ENCODE measurements at places on chromosomes 3 and 15. TPM values are rescaled to one million over a fixed set of nuclear protein-coding genes. Genes with fewer than 3 reads are reported as not detected.

- no peak for DNase-seq
- H3K4me3 ChIP-seq, result no peak overlapping the region
- H3K36me3 ChIP-seq, result no peaks in the 10 kb centered on the region
- no peak overlapping the region for H3K27ac ChIP-seq
Observed at GRCh38 chr3:81816473-81817250, 55.2 kb upstream of the GBE1 start.

DNA sequence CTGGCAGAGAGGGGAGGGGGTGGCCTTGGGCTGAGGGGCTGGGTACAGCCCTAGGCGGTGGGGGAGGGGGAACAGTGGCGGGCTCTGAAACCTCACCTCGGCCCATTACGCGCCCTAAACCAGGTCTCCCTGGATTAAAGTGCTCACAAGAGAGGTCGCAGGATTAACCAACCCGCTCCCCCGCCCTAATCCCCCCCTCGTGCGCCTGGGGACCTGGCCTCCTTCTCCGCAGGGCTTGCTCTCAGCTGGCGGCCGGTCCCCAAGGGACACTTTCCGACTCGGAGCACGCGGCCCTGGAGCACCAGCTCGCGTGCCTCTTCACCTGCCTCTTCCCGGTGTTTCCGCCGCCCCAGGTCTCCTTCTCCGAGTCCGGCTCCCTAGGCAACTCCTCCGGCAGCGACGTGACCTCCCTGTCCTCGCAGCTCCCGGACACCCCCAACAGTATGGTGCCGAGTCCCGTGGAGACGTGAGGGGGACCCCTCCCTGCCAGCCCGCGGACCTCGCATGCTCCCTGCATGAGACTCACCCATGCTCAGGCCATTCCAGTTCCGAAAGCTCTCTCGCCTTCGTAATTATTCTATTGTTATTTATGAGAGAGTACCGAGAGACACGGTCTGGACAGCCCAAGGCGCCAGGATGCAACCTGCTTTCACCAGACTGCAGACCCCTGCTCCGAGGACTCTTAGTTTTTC, 4.9 kb downstream of the ISL2 start:
- peaks cover 75% of the 10 kb centered on the region for H3K27me3 ChIP-seq
- peak overlapping the region; percentile 89 for H3K27ac ChIP-seq
- H3K36me3 ChIP-seq, result no peaks in the 10 kb centered on the region
- peaks cover 67% of the 10 kb centered on the region for H3K4me1 ChIP-seq
- H3K4me3 ChIP-seq, result peak overlapping the region; percentile 74

- H3K4me1 ChIP-seq, result no peaks in the 10 kb centered on the region
- no peak overlapping the region for H3K27ac ChIP-seq
- DNase-seq, result no peak
- H3K36me3 ChIP-seq, result no peaks in the 10 kb centered on the region
- H3K4me3 ChIP-seq, result no peak overlapping the region
Observed at GRCh38 chr15:98375513-98376340, 272.6 kb upstream of the IGF1R start.

DNA sequence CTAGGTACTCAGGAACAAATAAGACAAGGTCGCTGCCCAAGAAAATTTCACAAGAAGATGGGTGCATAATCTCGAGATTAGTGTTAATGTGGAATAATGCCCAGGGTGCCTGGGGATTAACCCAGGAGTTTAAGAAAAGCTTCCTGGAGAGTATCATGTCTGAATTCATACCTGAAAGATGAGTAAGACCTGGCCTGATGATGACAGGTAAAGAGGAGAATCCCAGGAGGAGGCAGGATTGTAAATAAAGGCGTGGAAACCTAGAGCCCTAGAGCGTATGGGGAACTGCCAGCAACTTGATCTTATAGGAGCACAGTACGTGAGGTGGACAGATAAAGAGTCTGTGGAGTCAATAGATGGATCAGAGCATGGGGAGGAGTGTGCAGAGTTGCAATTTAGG, 43.0 kb downstream of the ARRDC4 start:
- no peaks in the 10 kb centered on the region for H3K27me3 ChIP-seq
- no peak for DNase-seq
- H3K4me1 ChIP-seq, result no peaks in the 10 kb centered on the region
- no peak overlapping the region for H3K27ac ChIP-seq
- no peaks in the 10 kb centered on the region for H3K36me3 ChIP-seq
- H3K4me3 ChIP-seq, result no peak overlapping the region

DNA sequence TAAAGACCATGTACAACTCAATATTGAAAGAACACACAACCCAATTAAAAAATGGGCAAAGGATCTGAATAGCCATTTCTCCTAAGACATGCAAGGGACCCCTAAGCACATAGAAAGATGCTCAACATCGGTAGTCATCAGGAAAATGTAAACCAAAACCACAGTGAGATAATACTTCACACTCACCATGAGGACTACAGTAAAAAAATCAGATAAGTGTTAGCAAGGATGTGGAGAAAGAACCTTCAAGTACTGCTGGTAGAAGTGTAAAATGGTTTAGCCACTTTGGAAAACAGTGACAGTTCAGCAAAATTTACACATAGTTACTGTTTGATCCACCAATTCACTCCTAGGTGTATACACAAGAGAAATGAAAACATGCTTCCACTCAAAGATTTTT, 30.1 kb upstream of the XIRP1 start:
- no peak overlapping the region for H3K4me3 ChIP-seq
- peaks cover 23% of the 10 kb centered on the region for H3K4me1 ChIP-seq

GRCh38 chr3:25728101-25728500, 55.1 kb downstream of the NGLY1 start:
- H3K27ac ChIP-seq, result no peak overlapping the region
- DNase-seq, result no peak
- H3K27me3 ChIP-seq, result no peaks in the 10 kb centered on the region
- peaks cover 39% of the 10 kb centered on the region for H3K36me3 ChIP-seq

DNA sequence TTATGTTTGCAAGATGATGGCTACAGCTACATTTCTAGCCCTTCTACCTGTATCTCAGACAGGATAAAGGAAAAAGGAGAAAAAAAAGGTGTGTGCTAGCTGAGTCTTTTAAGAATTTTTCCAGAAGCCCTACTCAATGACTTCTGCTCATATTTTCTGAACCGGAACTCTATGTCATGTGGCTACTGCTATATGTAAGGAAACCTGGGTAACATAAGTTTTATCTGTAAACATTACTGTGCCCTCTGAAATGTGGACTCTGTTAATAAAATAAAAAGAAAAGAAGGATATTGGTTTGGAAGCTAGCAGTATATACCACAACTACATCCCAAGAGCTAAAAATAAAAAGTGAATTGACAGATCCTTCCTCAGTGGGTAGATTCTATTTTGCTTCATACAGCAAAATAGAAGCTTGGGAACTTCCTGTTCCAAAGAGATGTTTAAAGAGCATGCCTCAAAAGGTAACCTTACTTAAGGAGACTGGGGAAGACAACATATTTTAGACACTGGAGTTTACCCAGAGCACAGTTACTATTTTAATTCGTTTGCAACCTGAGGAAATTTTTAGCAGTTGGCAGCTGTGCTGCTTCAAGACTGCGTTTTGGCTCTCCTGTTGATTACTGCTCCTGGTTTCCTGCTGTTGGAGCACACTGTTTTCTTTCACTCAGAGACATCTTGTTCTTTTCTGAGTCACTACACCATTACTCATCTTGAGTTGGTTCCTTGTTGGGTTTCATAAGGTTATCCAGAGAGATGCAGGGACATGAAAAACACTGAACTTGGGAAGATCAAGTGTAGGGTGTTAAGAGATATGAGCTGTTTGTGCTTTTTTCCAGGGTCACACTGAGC, 280.7 kb downstream of the NFKBIZ start:
- DNase-seq, result no peak
- no peaks in the 10 kb centered on the region for H3K36me3 ChIP-seq
- peak overlapping the region; percentile 49 for H3K27ac ChIP-seq
- H3K4me1 ChIP-seq, result peaks cover 14% of the 10 kb centered on the region
- H3K4me3 ChIP-seq, result no peak overlapping the region

DNA sequence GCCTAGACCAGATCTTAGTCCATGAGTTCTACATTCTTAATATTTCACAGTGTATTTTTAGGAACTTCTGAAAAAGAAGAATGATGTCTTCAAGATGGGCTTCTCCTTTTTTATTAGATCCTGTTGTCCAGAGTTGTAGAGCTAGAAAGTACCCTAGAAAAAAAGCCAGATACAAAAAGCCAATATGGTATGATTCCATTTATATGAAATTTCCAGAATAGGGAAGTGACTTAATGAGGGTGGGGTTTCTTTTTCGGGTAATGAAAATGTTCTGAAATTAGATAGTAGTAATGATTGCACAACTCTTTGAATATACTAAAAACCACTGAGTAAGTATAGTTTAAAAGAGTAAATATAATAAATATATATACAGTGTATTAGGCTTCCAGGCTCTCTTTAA, 116.9 kb downstream of the NFKBIZ start:
- H3K27me3 ChIP-seq, result no peaks in the 10 kb centered on the region
- H3K36me3 ChIP-seq, result no peaks in the 10 kb centered on the region

- H3K27ac ChIP-seq, result no peak overlapping the region
- no peaks in the 10 kb centered on the region for H3K27me3 ChIP-seq
- no peak for DNase-seq
- no peaks in the 10 kb centered on the region for H3K36me3 ChIP-seq
- H3K4me3 ChIP-seq, result no peak overlapping the region
- H3K4me1 ChIP-seq, result no peaks in the 10 kb centered on the region
Observed at GRCh38 chr3:25044762-25045710, 383.0 kb upstream of the RARB start.

DNA sequence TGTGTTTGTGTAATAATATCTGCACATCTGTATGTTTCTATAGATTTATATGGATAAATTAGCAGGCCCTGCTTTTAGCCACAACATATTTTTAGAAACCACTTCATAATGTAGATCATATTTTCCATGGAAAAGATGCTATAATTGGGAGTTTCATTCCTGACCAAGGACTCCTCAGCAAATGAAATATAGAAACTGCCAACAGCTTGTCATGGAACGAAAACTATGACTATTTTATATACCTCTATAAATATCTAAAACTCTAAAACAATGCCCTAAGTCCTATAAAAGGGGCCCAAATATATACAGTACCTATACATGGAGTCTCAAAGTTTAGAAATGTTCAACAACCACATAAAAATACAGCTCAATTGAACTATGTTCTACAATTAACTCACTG, 27.9 kb downstream of the EID1 start:
- H3K36me3 ChIP-seq, result no peaks in the 10 kb centered on the region
- no peak for DNase-seq
- peaks cover 8% of the 10 kb centered on the region for H3K27me3 ChIP-seq
- H3K4me1 ChIP-seq, result no peaks in the 10 kb centered on the region
- H3K27ac ChIP-seq, result no peak overlapping the region

GRCh38 chr15:43250785-43251184, 15.9 kb downstream of the TGM5 start:
- no peak for DNase-seq
- peaks cover 17% of the 10 kb centered on the region for H3K4me1 ChIP-seq

DNA sequence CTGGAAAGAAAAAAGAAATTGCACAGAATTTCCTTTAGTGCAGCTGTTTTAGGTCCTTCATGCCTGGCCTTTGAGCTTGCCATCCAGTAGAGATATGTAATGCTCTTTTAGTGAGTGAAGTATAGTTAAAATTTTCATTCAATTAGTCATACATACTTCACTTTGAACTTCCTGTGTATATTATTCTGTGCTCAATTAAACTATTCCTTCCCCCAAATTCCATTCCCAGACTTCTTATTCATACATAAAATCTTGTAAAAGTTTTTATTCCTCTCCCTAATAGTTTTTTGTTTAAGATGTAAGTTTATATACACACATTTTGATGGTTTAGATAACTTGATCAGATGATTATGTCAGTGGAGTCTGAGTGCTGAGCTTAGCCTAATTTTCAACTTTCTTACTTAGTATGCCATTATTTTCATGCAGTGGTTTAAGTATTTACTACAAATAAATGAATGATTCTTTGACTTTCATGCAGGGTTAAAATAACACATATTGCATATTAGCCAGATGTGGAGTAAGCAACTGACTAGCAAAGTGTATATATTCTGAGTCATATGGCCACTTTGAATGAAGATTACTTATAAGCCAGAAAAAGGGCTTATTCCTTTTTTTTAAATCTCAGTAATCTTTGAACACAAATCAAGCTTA, 42.5 kb upstream of the ABHD10 start:
- DNase-seq, result no peak
- H3K4me3 ChIP-seq, result no peak overlapping the region
- H3K27me3 ChIP-seq, result no peaks in the 10 kb centered on the region
- H3K36me3 ChIP-seq, result peaks cover 18% of the 10 kb centered on the region
- no peak overlapping the region for H3K27ac ChIP-seq

GRCh38 chr15:86756688-86757087, 677.0 kb downstream of the AGBL1 start:
- no peak overlapping the region for H3K4me3 ChIP-seq
- no peak for DNase-seq
- no peaks in the 10 kb centered on the region for H3K4me1 ChIP-seq
- H3K36me3 ChIP-seq, result no peaks in the 10 kb centered on the region

DNA sequence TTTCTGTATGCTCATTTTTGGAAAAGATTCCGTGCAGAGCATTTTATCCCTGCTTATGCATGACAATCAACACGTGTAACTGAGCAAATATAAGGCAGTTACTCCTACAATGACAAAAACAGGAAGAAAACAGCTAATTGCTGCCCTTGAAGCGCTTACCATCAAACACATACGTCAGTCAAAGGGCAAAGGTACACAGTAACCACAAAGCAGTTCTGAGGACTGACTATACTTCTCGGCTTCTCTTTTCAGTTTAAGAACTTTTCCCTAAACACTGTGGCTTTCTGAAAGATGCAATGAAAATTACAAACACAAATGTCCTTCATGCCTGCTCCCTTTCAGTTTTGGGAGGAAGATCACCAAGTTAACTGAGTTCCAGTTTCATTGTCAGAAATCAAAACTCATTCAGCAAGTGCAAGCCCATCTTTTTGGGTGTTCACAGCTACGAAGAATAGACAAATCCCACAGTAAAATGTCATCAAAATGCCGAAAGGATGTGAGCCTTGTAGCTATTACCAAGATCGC, 602.8 kb downstream of the FOXP1 start:
- H3K4me3 ChIP-seq, result no peak overlapping the region
- H3K27ac ChIP-seq, result peak overlapping the region; percentile 79
- no peaks in the 10 kb centered on the region for H3K27me3 ChIP-seq
- peaks cover 8% of the 10 kb centered on the region for H3K4me1 ChIP-seq

ZNF385D gene
- polyA plus RNA-seq, result 0.88 TPM

KIF9 gene
- 3.9 TPM for polyA plus RNA-seq

TGM5 gene
- polyA plus RNA-seq, result not detected

NR1I2 gene
- polyA plus RNA-seq, result 0.21 TPM

FRG2C gene
- not detected for polyA plus RNA-seq

PROS1 gene
- 0.31 TPM for polyA plus RNA-seq

PCOLCE2 gene
- polyA plus RNA-seq, result not detected

EXOSC7 gene
- 40.9 TPM for polyA plus RNA-seq

Data from naive B cell (primary cell).